ENCODE measurements at places on chromosomes 2 and 18.

DNA sequence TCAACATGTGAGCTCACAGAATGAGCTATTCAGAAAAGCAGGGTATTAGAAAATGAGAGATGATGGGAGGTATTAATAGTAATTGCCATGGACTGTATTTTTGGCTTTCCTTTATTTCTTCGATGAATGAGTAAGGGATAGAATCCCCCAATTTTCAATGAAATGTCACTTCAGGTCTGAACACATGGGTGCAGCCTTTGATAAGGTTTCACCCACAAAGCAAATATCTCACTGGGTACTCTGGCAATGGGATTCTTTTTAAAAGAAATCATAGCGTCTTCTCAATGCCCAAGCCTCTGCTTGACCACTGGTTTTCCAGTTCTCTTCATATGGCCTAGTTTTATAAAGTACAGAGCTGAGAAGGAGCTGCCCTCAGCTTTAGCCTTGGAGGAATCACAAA is 610.5 kb upstream of the FANCL start:
- no peak for DNase-seq

DNA sequence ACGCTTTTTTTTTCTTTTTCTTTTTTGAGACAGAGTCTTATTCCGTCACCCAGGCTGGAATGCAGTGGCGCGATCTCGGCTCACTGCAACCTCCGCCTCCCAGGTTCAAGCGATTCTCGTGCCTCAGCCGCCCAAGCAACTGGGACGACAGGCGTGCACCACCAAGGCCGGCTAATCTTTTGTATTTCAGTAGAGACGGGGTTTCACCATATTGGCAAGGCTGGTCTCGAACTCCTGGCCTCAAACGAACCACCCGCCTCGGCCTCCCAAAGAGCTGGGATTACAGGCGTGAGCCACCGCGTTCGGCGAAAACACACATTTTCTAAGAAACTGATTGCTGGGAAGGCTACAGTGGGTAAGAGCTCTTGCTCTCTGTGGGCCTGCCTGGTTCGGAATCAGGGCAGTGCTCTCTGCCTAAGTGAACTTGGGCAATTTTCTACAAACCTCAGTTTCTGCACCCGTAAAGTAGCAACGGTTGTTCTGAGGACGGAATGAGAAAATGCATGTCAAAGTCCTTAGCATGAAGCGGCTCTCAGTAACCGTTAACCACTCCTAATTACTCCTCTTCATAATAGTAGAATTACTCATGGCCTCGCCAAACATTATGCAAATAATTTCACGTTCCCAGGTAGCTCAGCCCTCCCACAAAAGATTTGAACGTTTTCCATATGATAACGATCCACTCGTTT is 1.0 kb upstream of the PMAIP1 start:
- DNase-seq, result no peak

DNA sequence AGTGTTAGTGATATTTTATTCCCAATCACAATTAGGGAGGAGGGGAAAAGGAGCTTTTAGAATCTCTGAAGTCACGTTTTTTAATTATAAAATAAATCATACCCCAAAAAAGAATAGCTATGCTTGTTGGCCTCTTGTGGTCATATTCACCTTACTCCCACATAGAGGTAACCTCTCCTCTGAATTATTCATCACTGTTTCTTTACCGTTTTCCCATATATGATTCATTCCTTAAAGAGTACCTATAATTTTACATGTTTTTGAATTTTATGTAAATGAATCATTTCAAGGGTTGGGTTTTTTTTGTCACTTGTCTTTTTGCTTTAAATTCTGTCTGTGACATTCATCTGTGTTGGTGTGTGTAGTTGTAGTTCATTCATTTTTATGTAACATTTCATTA is 110.6 kb upstream of the CD302 start:
- DNase-seq, result no peak

DNA sequence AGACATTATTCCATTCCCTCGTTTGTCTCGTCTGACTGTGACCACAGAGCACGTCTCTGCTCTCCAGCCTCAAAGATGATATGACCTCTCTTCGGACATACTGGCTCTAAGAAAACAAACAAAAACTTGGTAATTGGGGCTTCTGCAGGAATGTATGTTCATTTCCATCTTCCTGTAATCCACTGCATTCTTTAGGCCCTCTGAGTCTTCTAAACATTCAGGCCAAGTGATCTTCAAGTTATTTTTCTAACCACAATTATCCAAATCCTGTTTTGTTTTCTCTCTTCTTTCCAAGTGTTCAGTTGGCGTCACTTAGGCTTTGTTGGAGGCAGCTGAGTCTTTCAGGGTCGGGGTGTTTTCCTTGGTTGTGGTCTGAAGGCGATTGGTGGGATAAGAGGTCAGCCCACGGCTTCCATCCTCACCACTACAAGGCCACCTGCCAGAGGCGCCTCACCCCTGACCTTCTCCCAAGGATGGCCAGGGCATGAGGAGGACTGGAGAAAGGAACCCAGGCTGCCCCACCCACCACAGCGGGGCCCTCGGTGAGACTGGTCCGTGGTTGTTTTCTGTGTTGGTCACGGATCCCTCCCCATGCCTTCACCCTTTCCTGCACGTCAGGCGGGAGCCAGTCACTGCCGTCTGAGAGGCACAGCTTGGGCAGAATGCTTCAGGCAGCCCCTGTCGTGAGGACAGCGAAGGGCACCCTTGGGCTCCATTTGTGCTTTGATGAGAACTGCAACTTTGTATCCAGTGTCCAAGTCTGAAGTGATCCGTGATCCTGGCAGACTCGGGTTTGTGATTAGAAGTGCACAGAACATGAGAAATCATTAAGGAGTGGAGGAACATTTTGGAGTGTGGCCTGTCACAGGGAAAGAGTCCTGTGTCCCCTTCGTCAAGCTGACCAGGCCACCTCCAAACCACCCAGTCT is 88.6 kb upstream of the FHL2 start:
- no peak for DNase-seq

GRCh38 chr2:43269074-43269572 is 42.7 kb upstream of the ZFP36L2 start:
- DNase-seq, result no peak

GRCh38 chr2:128780434-128781080 is 461.9 kb upstream of the HS6ST1 start:
- no peak for DNase-seq
